Left forelimb (tissue), 1 donor: ENCODE measurements at places on chromosomes 6 and 20.
A peak's percentile ranks its signal among the peaks of the same experiment; 100 is the strongest.

GRCh38 chr6:91626911-91627310 lies 1040.0 kb upstream of the MAP3K7 start:
- DNase-seq, result no peak

- peak; percentile 36 for DNase-seq
Measured at GRCh38 chr20:34951652-34952051, 4.0 kb downstream of the GSS start.

DNA sequence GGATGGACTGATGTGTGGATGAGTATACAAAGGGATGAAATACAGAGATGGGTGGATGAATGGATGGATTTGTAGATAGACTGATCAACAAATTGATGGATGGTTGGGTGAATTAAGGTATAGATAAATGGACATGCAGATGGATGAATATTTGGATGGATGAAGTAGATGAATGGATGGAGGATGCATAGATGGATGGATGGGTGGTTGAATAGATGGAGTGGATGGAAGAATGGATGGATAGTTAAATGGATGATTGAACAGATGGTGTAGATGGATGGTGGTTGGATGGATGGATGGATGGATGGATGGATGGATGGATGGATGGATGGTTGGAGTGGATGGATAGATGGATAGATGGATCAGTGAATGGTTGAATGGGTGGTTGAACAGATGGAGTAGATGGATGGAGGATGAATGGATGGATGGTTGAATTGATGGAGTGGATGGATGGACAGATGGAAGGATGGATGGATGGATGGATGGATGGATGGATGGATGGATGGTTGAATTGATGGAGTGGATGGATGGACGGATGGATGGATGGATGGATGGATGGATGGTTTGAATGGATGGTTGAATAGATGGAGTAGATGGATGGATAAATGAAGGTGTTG lies 15.0 kb downstream of the SLC2A10 start:
- DNase-seq, result no peak

GRCh38 chr20:61801857-61802442 lies 263.7 kb downstream of the TAF4 start:
- DNase-seq, result no peak

GRCh38 chr20:58003525-58003924 lies 224.9 kb downstream of the ANKRD60 start:
- no peak for DNase-seq

DNA sequence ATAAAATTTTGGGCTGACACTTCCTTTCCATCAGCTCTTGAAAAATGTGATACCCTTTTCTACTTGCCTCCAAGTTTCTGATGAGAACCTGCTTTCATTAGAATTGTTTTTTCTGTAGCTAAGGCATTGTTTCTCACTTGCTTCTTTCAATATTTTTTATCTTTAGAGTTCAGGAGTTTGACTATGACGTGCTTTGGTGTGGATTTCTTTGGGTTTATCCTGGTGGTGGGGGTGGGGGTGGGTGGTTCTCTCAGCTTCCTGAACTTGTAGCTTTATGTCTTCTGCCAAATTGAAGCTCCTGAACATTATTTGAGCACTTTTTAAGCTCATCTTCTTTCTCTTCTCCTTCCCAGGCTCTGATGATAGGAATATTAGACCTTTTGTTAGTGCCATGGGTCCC lies 11.4 kb downstream of the ZNF831 start:
- no peak for DNase-seq

- DNase-seq, result no peak
Measured at GRCh38 chr20:46814366-46815232, 80.0 kb upstream of the EYA2 start.

DNA sequence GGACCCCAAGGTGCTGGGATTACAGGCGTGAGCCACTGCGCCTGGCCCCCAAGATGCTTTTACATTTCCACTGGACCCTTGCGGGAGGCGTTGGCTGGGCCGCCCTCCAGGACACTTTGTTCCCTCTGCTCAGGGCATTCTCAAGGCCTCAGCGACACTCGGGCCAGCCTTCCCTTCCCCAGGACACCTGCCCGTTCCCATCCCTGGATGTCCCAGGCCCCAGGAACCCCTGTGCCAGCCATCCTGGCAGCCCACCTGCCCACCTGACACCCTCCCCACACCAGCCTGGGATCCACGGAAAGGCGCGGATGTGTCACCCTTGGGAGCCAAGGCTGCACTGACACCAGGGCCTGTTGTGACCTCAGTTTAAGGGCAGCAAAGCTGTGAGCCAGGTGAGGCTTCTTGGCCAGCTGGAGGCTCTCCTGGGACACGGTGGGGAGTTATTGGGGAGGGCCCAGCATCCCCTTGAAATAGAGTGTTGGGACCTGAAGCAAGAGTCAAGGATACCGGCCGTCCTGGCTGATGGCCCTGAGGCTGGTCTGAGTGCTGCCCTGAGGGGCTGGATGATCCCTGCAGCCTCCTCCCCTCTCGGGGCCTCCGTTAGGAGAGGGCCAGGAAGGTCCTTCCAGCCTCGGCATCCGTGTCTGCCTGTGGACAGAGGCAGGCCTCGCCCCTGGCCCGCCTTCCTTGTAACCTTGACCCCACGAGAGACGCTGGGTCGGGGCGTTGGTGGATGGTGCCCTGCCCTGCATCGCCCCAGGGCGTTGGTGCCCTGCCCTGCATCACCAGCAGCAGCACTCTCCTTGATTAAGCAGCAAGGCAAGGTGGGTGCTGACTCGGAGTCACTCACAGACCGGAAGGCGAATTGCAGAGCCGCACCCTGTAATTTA lies 84.2 kb upstream of the BHLHE23 start:
- DNase-seq, result peak; percentile 34

DNA sequence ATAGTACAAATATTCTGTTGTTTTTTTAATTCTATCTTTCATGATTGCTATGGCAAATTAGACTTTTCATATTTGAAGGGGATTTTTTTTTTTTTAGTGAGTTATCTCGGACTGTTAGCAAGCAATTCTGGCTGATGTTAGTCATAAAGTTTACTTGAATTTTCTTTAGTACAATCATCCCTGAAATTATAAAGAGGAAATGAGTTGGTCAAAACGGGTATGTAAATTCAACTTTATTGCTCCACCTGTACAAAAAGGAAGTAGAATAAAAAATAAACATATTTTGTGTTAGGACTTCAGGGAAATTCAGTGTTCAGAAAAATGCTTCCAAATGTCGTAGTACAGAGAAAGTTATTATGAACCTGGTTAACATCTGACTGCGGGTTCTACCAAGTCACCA lies 40.3 kb downstream of the PPP1R14C start:
- DNase-seq, result no peak

DNA sequence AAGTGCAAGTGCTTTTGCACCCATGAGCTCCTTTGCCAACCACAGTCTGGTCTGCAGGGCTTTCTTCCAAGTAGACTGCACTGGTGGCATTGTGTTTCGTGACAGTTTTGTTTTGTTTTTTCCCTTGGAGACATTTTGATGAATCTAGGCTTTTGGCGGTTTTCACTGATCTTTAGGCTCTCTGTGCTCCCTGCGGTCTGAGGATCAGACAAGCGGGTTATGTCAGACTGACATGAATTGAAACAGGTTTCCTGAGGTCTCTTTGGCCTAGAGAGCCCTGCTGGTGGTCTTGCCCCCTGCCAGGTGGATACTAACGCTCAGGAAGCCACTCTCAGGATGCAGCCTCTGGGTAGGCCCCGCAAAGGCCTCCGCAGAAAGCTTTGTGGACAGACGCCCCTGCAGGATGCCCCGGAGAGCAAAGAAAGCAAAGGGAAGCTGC lies 555.4 kb upstream of the AGPAT4 start:
- DNase-seq, result no peak

GRCh38 chr6:141202626-141203025 lies 930.1 kb upstream of the GJE1 start:
- no peak for DNase-seq

- DNase-seq, result no peak
Measured at GRCh38 chr6:3844097-3844463, 5.1 kb upstream of the FAM50B start.

DNA sequence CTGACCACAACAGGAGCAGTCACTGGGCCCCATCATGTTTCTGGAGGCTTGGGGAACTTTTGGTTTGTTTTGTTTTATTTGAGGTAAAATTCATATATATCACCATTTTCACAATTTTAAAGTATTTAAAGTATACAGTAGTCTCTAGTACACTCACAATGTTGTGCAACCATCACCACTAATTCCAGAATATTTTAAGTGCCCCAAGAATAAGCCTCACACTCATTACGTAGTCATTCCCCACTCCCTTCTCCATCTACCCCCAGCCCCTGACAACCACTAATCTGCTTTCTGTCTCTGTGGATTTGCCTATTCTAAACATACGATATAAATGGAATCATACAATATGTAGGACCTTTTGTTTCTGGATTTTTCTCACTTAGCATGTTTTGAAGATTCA lies 29.0 kb downstream of the RTN4IP1 start:
- no peak for DNase-seq

- no peak for DNase-seq
Measured at GRCh38 chr6:24107294-24107693, 18.7 kb upstream of the NRSN1 start.

DNA sequence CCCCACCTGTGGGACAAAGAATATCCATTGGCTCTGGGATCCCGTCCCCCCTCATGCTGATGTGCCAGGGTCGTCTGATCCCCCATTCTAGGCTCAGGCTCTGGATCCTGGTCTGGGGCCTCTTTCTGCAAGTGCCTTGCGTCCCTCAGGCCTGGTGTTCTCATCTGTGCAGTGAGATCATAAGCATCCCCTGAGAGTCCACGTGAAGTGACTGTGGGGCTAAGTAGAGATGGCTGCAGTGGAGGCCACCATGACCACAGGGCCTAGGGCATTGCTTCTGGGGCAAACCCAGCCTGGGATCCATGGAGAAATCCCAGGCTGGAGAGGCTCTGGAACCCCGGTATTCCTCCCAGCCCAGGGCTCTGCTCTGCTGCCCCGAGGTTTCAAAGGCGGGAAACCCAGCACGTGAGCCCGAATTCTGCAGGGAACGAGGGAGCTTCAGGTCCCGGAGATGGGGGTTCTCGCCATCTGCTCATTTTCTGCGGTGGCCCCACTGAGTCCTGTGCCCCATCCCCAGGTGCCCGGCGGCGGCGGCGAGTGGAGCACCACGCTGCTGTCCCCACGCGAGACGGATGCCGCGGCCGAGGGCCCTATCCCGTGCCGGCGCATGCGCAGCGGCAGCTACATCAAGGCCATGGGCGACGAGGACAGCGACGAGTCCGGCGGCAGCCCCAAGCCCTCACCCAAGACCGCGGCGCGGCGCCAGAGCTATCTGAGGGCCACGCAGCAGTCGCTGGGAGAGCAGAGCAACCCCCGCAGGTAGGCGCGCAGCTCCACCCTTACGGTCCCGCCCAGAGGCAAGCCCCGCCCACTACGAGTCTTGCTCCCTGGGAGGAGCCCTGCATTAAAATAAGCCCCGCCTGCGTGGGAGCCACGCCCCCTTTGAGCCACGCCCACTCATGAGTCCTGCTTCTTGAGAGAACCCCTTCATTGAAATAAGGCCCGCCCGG lies 105.5 kb upstream of the MYL9 start:
- no peak for DNase-seq

- DNase-seq, result no peak
Measured at GRCh38 chr6:4366635-4367395, 231.4 kb upstream of the ECI2 start.

DNA sequence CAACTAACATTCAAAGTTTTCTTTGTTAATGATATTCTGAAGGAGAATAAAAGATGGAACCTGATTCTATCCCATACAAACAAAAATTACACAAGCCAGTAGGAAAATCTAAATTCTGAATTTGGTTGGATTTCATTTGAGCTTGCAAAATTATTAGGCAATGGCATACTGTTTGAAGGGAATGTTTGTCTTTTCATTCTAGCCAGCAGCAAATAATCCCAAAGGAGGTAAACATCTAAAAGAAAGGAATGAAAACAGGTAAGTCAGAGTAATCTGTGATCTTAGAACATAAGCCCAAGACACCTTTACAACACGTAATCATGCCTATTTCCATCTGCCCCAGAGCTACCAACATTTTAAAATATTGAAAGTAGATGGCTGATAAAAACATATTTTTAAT lies 482.1 kb upstream of the CITED2 start:
- DNase-seq, result no peak

GRCh38 chr6:75210885-75211739 lies 5.3 kb upstream of the COL12A1 start:
- no peak for DNase-seq

GRCh38 chr6:107991772-107992550 lies 34.0 kb upstream of the SEC63 start:
- DNase-seq, result no peak

GRCh38 chr6:81763968-81764367 lies 11.5 kb upstream of the TENT5A start:
- DNase-seq, result no peak

- peak; percentile 85 for DNase-seq
Measured at GRCh38 chr20:45911486-45912343, at the start of gene PLTP. TSS of gene PLTP (minus strand) at chr20:45912155. CDS start at chr20:45911452, 703 bp downstream.
